Kasumi-1 (cell line): ENCODE measurements at places on chromosomes 2 and 18.

- no peak for DNase-seq
Measured at GRCh38 chr2:113207021-113207420, 33.2 kb downstream of the PSD4 start.

DNA sequence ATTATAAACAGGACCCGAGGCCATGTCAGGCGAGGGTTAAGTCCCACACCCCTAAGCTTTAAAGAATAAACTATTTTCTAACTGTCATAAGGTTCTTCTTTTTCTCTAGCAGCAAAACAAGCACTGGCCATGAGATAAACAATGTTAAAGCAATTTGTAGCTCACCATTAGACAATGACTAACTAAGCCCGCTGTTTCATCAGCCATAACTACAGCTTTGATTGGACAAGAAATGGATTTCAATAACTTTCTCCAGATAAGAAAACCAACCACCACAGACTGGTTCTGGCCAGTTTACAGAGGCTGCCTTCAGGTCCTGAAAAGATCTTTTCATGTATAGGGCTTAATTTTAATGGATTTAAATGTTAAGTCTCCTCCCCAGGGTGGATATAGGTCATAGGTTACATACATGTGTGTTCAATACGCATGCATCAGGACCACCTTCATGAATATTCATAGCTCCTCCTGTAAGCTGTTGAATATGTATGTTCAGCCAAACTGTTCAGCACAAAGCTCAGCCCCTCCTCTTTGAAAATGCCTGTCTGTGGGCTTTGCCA lies 108.7 kb upstream of the RAB6C start:
- no peak for DNase-seq

- DNase-seq = peak; percentile 10
Measured at GRCh38 chr2:1750933-1751766, 6.8 kb upstream of the PXDN start.

DNA sequence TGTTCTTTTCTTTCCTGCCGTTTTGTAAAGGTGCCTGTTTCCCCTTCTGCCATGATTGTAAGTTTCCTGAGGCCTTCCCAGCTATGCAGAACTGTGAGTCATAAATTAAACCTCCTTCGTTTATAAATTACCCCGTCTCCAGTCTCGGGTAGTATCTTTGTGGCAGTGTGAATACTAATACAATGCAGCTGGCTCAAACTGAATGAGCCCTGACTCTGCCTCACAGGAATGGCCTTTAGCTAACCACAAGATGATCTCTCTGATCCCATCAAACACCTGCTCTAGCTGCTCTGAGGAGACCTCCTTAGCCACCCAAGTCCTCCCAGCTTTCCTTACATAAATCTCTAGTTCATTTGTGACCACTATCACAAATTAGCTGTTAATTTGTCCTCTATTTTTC lies 41.5 kb upstream of the CAB39 start:
- DNase-seq = no peak

DNA sequence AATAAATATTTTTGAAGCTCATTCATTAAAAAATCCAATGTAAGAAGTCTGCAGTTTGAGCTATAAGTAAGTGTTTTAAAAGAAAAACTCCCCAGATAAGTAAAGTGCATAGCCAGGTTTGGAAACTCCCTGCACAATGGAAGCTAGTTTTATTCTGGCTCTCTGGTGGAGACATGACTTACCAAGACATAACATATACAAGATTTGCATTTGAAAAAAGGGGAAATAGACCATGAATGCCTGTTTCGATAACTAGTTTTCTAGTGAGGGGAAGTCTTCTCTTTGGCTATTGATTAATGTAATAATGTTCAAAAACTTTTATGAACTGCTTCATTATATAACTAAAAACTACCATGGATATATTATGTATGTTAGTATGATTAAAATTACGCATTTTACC lies 435.2 kb downstream of the ARHGAP15 start:
- no peak for DNase-seq

DNA sequence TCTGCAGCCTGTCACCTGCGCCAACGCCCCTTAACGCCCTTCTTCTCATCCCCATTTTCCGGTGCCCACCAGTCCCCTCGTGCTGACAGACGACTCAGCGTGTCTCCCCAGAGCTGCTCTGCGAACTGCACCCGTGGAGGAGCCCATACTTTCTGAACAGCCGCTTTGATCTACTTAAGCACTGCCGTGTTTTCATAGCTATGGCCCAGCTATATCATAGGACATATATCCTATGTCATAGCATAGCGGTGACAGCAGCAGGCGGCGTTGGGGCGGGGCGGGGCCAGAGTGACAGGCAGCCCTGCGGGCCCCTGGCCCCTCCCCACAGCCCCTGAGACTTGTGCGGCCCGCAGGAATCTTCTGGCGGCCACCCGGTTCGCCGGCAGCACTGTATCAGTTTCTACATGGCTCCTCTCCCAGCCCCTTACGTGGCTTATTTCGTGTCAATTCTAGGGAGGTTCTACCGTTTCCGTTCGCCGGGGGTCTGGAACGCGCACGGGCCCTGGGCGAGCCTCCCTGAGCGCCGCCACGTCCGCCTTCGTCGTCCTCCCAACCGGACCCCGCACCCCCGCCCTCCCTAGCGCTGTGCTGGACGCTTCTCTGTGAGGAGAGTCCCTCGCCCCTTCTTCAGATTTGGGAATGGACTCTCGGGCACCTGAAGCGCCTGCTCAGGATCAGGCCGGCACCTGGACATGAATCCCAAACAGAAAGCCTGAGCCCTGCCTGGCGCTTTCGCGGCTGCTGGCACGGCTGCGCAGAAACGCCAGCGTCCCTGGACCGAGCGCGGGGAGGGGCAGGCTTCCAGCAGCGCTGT lies 35.4 kb downstream of the PTPN18 start:
- DNase-seq = peak; percentile 76

GRCh38 chr2:197576631-197577030 lies 60.8 kb downstream of the MOB4 start:
- DNase-seq = no peak
